ENCODE measurements at places on chromosomes 7 and 10.

GRCh38 chr7:144384555-144385245 is 18.8 kb downstream of the NOBOX start:
- no peak for DNase-seq

GRCh38 chr10:96440361-96441292 is 73.1 kb downstream of the TLL2 start:
- DNase-seq = no peak

DNA sequence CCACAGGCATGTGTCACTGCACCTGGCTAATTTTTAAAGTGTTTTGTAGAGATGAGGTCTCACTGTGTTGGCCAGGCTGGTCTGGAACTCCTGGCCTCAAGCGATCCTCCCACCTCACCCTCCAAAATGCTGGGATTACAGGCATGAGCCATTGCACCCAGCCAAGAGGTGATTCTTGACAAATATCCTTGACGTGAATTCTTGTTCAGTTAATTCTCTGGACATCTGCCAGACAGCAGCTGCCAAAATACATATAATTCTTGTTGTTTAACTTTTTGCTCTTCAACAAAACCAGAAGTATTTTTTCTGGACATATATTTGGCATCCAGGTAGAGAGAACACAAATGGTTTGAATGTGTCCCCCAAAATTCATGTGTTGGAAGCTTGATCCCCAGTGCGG is 3.2 kb downstream of the ACADSB start:
- DNase-seq = no peak

- DNase-seq = no peak
These were observed 291.6 kb upstream of the KIAA1217 start for GRCh38 chr10:23917251-23917840.

DNA sequence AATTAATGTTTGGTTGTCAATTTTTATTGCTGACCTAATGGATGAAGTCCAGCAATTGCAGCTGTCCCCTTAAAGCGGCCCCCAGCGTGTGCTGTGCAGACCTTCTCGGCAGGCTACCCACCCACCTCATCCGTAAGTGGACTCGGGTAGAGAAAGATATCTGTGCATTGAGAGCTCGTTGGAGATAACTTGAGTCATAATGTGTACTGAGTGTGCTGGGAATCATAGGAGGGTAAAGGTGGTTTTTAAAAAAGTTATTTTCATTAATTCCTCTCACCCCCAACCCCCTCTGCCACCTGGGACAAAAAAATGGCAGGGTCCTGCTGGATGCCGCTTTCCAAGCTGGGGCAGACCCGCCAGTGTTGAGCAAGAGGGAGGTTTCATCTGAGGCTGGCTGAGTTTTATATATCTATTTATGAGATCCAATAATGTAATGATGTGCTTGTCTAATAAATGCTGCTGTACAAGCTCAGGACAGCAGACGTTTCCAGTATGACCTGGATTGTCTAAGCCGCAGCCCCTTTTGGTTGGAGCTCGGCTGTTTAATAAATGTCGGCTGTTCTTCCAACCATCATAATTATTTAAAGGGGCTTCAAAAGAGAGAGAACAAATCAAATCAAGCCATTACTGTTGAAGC is 119.1 kb downstream of the NKX6-2 start:
- no peak for DNase-seq
